Activated CD4-positive, alpha-beta memory T cell treated with anti-CD3 and anti-CD28 coated beads, Interleukin-2, amount 10 ng/mL, durations not matched to agents 7 days and 5 days (primary cell): ENCODE measurements at places on chromosomes 4 and X. TPM values are rescaled to one million over a fixed set of nuclear protein-coding genes. Genes with fewer than 3 reads are reported as not detected.

RBM10 gene
- 57.0 TPM for total RNA-seq

AVPR2 gene
- not detected for total RNA-seq

FGFBP2 gene
- 3.2 TPM for total RNA-seq

TEX13D gene
- not detected for total RNA-seq
